ENCODE measurements at places on chromosomes 2 and 18. TPM values are rescaled to one million over a fixed set of nuclear protein-coding genes. Genes with fewer than 3 reads are reported as not detected.
A peak's percentile ranks its signal among the peaks of the same experiment; 100 is the strongest.

DYNAP gene
- not detected for total RNA-seq

GKN1 gene
- total RNA-seq: not detected

CACNB4 gene
- 15.1 TPM for total RNA-seq

ERICH2 gene
- total RNA-seq: 9.6 TPM

MOGAT1 gene
- not detected for total RNA-seq

DNA sequence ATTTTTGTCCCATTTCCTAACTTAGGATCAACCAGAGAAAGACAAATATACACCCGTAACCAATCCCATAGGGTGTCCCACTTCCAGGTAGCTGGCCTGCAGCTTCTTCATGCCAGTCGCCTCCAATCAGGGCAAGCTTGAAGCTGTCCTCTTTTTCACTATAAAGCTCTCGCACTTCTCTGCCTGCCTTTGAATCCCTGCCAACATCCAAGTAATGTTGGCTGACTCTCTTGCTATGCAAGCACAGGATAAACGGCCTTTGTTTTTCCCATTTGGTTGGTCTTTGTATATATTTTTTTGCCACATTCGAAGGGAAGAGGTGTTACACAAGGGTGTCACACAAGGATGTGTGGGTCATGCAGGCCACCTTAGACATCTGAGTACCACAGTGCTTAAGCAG, 388.8 kb downstream of the CBLN2 start:
- DNase-seq: no peak

GRCh38 chr18:48615566-48616401, 77.0 kb downstream of the CTIF start:
- DNase-seq: no peak

GRCh38 chr18:62521593-62521992, 1.2 kb upstream of the ZCCHC2 start:
- DNase-seq: no peak

GRCh38 chr2:239818086-239818485, 207.1 kb downstream of the NDUFA10 start:
- no peak for DNase-seq

- no peak for DNase-seq
Measured at GRCh38 chr2:166454006-166454595, 39.9 kb downstream of the SCN7A start.

DNA sequence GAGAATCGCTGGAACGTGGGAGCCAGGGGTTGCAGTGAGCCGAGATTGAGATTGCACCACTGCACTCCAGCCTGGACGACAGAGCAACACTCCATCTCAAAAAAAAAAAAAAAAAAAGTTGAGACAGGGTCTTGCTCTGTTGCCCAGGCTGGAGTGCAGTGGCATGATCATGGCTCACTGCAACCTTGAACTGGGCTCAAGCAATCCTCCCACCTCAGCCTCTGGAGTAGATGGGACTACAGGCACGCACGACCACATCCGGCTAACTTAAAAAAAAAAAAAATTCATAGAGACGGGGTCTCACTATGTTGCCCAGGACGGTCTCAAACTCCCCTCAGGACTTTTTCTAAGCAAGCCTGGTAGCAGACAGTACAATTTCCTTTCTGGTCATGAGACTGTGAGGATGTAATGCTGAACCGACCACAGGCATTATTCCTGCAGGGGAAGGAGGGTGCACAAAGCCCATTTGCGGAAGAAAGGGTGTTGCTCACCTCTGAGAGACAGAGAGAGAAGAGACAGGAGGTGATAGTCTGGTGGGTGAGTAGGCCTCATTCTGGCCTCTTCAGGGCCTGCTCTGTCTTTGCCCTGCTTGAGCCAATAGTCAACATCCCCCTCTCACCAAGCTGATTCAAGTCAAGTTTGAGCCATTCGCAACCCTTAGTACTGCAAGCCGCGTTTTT, 205.3 kb downstream of the ZFP36L2 start:
- no peak for DNase-seq

GRCh38 chr2:46382331-46383112, 85.3 kb downstream of the EPAS1 start:
- peak; percentile 36 for DNase-seq

GRCh38 chr2:220941683-220942082, 630.4 kb downstream of the EPHA4 start:
- no peak for DNase-seq

DNA sequence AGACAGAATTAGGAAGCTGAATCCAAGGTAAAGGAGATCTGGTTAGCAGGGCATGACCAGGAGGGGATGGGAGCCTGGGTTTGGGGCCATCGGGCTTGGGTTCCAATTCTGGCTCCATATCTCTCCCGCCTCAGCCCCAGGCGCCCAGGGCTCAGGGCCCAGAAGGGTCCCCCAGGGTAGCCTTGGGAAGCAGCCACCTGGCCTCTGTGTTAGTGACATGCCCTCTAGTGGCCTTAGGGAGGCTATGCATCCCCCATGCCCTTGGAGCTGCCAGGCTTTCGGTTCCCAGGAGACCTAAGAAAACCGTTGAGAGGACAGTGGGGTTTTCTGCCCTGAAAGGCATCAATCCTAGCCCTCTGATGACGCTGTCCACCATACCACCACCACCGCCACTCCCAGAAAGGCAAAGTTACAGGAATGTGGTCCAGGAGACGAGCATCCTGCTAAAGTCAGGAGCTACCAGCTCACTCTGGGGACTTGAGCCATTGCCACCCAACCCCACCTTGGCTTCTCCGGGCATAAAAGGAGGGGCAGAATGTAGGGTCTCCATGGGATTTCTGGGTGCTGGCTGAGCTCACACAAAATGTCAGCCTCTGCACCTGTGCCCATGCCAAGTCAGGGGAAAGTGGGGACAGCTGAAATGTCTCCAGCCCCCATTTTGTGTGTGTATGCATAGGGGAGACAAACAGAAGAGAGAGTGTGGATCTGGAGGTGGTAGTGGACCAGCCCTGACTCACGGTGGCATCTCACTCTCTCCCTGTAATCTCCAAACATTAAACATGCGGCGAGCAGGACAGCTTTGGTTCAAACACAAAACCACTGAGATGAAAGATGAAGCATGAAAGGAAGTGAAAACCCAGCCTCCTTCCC, 56.5 kb downstream of the EMX1 start:
- peak; percentile 92 for DNase-seq

- no peak for DNase-seq
Measured at GRCh38 chr18:9094307-9095226, 7.9 kb upstream of the NDUFV2 start.
